ENCODE measurements at places on chromosomes 6 and 20. TPM values are rescaled to one million over a fixed set of nuclear protein-coding genes. Genes with fewer than 3 reads are reported as not detected.

GRCh38 chr6:16359563-16359962 lies 121.2 kb downstream of the GMPR start:
- no peak for DNase-seq

GRCh38 chr20:61230-61629 lies 26.2 kb upstream of the DEFB125 start:
- no peak for DNase-seq

DNA sequence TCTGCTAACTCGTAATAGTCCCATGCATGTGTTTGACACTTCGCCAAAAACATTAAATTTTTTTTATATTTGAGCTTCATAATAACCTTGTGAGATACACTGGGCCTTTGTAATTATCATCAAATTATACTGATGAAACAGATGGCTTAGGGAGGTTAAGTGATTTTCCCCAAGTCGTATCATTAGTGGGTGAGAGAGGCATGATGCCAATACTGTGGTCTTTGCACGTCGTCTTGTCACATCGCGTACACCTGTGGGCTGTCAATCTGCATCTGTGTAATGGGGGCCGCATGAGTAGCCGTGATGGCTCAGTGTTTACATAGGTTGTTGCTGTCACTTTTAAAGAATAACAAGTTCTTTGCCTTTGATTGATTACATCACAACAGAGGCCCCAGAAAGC lies 1.7 kb downstream of the PRL start:
- peak; percentile 13 for DNase-seq

Gene KCNK16
- not detected for total RNA-seq

GRCh38 chr6:43845646-43846045 lies 75.6 kb downstream of the VEGFA start:
- no peak for DNase-seq

DNA sequence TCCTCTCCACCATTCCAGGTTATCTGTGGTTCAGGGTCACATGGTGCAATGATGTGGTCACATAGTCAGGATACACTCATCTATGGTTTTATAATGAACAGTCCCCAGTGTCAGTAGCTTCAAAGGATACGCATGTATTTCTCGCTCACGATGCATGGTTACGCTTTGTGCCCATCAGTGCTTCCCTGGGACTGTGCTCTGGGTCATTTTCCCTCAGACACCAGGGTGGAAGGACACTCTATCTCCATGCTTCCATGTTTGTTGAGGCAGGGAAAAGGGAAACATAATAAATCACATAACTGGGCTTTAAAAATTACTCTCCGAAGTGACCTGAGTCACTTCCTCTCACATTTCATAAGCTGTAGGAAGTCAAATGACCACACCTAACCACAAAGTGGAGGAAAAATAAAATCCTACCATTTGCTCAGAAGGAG lies 394.8 kb upstream of the NOX3 start:
- DNase-seq = peak; percentile 3

Gene RSPO4
- total RNA-seq = not detected

DNA sequence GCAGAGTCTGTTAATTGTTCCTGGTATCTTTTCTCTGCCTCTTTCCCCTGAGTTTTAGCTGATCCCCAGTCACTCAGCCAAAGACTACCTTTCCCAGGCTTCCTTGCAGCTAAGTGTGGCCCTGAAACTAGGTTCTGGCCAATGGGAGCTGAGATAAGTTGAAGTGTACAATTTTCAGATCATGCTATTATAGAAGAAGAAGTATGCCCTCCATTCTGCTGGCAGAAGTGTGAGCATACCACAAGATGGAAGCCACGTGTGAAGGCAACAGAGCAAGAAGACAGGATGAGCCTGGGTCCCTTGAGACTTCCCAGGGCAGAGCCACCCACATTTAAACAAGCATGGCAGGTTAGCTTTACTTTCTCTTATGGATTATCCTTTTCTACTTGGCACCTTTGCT lies 273.2 kb downstream of the HIVEP2 start:
- DNase-seq = no peak

Gene GABRR1
- not detected for total RNA-seq

GRCh38 chr6:46190889-46191288 lies 20.1 kb upstream of the ENPP5 start:
- DNase-seq = no peak

- no peak for DNase-seq
Observed at GRCh38 chr20:47230811-47231256, 125.7 kb downstream of the ZMYND8 start.

- no peak for DNase-seq
Observed at GRCh38 chr6:40714576-40715564, 127.7 kb upstream of the LRFN2 start.

DNA sequence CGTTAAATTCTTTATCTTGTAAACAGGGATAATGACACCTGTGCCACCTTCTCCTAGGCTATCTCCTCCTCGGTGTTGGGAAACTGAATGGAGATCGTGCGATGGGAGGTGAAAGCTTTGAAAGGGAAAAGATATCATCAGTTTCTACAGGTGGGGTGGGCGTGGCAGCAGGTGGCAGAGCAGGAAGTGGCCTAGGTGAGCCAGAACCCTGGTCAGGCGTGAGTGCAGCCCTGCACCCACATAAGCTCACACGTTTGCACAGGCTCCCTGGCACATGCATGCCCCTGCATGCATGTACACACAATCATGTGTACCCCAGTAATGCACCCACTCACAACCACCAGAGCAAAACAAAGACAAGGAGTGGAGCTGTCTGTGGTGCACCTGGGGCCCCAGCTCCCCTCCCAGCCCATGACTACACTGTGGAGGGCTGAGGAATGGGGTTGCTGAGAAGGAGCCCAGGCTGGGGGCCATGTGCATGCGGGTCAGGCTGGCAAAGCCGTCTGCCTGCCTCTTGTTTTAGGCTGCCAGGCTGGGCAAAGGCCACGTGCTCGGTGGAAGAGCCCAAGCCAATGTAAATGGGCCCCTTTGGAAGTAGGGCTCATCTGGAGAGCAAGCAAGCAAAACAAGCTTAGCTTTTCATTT lies 61.5 kb downstream of the TFAP2C start:
- no peak for DNase-seq

Gene NTSR1
- 0.98 TPM for total RNA-seq

GRCh38 chr6:23154159-23154558 lies 584.8 kb downstream of the HDGFL1 start:
- no peak for DNase-seq

Measured in LHCN-M2 (cell line).